Tibial artery (tissue), 4 donors: ENCODE measurements at places on chromosomes 12 and 14.

DNA sequence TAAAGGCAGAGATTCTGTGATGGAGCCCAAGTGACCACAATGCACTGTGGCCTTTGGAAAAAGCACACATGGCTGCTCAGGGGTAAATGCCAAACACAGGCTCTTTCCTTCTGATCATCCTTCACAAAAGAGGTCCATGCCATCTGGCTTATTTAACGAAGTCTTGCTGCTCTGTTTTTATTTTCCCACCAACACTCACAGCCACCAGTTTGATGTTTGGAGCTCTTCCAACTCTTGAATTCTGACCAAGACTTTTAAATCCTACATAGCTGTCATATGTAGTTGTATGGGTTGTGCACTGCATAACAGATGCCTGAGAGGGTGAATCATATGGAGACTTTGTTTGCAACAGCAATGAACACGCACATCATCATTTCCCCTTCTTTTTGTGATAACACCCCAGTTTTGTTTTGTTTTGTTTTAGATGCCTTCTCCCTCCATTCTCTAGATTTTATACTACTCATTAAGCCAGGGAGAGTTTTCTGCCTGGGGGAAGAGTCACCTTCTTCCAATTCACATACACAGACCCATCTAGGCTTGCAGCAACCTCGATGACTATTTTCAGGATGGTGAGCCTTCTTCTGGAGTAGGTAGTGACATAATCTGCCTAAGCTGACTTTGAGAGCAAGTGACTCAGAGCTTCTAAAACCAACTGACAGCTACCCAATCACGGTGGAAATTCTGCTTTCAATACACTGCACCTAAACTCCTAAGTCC is 145.2 kb upstream of the WSCD2 start:
- DNase-seq: no peak

DNA sequence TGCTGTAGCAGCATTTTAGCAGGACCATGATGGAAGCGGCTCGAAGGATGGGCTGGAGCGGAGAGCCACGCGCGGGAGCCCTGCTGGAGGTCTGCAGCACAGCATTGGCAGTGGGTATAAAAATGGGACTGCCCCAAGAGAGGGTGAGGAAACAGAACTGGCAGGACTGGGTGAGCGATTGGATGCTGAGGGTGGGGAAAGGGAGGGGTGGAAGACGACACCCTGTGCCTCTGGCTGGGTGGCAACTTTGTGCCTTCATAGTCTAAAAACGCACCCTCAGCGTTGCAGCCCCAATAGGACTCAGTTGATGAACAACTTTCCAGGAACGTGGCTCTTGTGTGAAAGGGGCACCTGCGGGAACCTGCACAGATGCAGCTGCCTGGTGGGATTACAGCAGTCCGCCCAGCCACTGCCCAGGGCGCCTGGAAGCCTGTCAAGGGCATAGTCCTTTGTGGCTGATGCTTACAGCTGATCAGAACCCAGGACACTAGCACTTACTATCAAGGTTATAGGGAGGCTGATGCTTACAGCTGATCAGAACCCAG is 73.0 kb downstream of the NINJ2 start:
- DNase-seq: peak; percentile 24

DNA sequence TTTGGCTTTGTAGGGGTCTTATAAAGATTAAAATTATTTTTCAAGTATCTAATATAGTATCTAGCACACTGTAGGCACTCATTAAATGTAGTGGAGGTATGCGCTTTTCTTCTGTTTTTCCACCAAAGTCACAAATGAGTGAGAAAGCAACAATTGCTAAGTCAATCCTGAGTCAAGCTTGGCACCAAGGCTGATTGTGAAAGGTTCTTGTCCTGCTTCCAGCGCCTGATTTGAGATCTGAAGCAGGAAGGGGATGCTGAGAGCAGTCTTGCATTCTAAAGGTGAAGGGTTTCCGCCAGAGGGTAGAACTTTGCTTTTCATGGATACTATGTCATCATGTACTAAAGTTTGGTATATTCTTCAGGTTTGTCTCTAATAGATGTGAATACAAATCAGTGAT is 64.9 kb upstream of the DAAM1 start:
- peak; percentile 47 for DNase-seq

- DNase-seq: no peak
Measured at GRCh38 chr12:46676396-46676795, 149.4 kb downstream of the SLC38A4 start.

- DNase-seq: no peak
Measured at GRCh38 chr14:52067873-52068614, 815 bp downstream of the NID2 start.

DNA sequence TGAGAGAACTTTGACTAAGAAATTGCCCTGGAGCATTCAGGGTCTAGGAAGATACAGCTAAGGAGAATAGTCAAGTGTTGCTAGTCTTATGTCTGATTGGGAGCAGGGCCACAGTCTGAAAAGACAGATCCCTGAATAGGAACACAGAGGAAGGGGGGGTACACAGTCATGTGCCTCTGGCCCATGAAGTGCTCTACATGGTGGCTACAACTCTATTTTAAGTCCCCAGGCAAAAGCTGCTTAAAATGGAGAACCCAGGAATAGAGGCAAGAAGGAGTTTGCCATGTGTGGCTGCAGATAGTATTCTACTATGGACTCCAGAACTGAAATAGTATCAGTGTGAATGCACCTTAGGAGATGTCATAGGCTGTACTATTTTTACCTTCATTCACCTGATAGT is 118.0 kb upstream of the NPAS3 start:
- DNase-seq: no peak

- DNase-seq: no peak
Measured at GRCh38 chr12:58291106-58291505, 349.7 kb downstream of the ATP23 start.

DNA sequence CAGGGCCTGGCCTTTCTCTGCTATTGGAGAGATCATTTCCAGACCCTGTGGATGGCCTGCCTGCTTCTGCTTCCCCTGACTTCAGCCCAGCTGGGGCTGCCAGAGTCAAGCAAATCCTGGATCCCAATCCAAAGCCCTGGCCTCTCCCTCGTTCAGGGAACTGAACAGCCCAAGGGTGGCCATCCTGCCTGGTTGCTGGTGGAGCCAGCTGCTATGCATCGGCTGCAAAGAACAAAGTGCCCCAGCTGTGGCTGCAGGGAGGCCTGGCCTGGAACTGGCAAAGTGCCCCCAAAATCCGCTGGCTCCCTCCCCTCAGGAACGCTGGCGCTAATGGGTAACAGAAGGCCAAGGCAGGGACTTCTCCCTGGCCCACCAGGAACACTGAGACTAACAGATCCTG is 56.4 kb downstream of the LRRC74A start:
- no peak for DNase-seq

DNA sequence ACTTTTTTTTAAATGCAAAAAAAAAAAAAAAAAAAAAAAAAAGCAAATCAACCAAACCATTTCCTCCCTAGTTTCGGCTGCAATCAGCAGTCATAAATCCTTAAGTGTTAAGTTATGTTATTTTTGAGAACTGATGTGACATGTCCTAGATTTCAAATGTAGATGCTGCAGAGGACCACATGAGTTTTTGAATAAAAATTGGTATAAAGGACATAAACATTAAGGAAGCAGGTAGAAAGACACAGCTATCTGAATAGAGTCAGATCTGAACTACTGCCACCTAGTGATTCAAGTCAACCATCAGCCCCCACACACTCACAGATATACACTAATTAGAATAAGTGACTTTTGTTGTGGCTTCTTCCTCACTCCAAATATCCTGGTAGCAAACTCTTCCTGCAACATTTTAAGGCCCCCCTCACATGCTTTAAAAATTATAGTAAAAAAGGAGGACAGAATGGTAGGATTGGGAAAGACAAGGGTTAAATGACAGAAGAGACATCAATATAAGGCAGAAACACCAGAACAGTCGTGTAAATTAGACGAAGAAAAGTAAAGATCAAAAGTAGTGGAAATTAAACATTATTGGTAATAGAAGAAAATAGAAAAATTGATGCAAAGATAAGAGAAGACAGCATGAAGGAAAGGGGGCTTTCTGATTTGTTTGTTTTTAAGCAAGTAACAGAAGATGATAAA is 394.5 kb upstream of the ATP2B1 start:
- no peak for DNase-seq
